ENCODE measurements at places on chromosomes 4 and X.

- no peak for DNase-seq
Measured at GRCh38 chrX:103571121-103571520, 14.2 kb upstream of the TCEAL4 start.

DNA sequence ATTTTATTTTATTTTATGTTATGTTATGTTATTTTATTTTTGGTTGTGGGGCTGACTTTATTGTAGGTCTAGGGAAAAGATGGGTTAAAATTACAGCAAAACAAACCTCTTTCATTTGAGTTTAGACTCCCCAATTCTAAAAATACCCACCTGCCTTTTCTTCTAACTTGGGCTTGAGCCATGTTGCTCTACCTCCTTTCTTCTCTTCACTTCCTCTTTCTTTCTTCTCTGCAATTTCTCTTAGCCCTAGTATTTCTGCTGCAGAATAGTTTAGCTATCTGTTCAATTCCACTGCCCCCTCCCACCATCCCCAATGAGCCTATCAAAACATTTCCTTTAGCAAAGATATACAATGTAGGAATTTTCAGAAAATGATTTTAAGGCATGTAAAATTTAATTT, 653.3 kb downstream of the ARAP2 start:
- no peak for DNase-seq

DNA sequence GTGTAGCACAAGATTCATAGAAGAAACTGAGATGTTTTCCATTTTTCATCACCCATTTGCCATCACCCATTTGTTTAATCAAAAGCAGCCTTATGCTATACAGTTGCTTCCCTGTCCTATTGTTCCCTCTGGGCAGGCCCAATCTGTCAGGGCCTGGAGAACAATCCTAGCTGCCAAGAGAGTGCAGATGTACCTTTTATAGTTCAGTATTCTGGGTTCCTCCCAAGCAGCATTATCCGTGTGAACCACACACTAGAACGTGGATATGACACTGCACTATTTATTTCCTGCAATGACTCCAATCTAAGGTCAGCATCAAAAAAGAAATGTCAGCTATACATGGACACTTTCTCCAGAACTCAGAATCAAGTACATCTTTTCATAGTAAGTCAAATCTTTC, 269.0 kb downstream of the ADGRA3 start:
- no peak for DNase-seq

- no peak for DNase-seq
Measured at GRCh38 chrX:82335772-82336171, 1133.9 kb downstream of the SH3BGRL start.

DNA sequence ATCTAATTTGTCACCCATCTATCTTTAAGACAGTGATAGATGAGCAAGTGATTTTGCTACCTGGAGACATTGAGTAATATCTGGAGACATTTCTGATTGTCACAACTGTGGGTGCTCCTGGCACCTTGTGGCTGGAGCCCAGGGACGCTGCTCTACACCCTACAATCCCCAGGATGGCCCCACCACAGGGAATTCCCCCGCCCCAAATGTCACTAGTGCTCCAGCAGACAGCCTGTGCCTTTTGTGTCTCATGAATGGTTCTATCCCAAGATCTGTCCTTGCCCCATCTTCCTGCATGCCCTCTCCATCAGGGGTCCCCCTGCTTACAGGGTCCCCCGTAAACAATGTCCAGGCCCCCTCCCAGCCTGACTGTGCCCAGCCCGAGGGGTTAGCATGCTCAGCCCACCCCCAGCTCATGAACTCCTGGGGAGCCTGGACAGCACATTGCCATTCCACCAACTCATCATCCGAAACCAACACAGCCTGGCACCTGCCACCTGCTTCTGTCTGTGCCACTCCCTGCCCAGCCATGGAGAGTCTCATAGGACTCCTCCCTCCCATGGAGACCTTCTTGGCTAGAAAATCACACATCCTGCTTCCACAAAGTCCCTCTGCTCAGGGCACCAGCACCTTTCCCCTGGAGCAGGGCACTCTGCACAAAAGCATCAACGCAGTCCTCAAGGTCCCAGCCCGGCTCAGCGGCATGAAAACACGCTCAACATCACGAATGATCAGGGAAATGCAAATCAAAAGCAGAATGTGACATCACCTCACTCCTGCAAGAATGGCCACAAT, 5.7 kb downstream of the P2RY8 start:
- DNase-seq, result peak; percentile 73

- DNase-seq, result no peak
Measured at GRCh38 chr4:1209821-1210220, 37.4 kb upstream of the SPON2 start.

GRCh38 chrX:41412261-41413081, 34.7 kb upstream of the NYX start:
- no peak for DNase-seq

DNA sequence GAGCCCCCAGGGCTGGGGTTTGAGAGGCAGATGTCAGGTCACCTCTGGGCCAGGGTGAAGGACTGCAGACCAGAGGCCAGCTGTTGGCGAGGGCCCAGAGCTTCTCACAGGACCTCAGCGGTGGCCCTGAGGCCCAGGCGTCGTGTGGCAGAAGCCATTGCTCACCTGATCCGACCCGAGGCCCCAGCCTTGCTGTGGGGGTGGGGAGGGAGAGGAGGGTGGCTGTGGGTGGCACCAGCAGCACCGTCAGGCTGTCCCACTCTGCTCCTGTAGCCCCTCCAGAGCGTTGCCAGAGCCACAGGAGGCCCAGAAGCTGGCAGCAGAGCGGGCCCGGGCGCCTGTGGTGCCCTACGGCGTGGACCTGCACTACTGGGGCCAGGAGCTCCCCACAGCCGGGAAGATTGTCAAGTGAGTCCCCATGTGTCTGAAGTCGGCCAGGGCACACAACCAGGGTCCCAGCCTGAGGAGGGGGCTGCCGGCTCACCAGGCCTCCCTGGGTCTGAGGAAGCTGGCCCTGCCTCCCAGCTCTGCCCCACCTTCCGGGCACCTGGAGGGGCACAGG, 28.8 kb downstream of the UVSSA start:
- no peak for DNase-seq

DNA sequence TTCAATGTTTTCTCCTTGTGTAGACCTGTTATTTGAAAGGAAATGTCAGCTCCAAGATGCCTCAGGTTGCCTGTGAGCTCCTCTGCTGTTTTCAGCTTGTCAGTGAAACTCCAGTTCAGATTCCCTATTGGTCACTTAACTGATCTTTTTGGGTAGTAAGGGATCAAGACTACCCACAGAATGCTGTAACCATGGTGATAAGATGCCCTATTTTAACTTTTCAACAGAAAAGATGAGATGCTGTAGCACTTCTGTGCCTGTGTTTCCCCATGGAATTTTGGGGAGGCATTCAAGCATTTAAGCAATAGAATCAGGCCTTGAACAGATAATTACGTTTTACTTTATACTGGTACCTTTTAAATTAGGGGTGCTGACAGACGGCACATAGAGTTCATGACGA, 106.6 kb upstream of the H2AZ1 start:
- no peak for DNase-seq

- DNase-seq, result no peak
Measured at GRCh38 chr4:53003959-53004358, 141.8 kb downstream of the RASL11B start.

DNA sequence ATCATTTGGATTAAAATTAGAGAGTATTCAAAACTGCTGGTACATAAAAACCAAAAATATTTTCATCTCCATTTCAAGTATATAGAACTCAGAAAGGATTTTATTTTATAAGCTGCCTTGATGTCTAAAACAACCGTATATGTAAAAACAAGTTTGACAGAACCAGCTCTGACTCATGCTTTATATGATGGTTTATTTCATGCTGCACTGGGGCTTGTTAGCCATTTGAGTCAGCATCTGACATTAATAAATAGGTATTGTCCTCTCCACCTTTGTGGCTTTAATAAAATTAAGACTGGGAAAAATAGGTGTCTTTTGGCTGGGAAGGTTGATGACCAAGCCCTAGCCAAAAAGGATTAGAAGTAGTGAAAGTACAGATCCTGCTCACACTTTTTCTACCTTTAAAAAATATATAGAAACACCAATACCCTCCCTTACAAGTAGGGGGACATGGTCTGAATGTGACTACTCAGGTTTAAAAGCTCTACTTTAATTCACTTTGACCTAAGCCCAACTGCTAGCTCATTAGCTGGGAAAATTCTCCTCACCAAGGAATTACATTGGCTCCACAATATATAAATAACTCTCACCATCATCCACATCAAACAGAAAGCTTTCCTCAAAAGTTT, 228.1 kb downstream of the ADAMTS3 start:
- DNase-seq, result no peak

- no peak for DNase-seq
Measured at GRCh38 chr4:80475236-80475635, 139.7 kb downstream of the CFAP299 start.

DNA sequence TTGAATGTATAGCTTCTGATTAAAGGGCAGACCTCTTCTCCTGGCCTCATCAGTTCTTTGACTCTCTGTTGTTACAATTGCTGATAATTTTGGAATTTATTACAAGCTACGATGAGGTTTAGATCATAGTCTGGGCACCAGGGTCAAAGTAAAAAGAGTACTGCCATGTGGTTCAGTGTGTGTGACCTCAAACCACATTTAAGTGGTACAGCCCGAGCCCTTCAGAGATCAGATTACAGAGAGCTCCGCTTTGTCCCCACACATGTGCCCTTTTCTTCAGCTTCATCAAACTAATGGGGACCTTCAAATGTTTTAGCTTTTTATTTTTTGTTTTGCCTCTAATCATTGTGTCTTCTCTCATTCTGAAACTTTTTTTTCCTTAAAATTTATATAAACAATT, 37.1 kb downstream of the SPANXN2 start:
- no peak for DNase-seq

GRCh38 chr4:69707807-69708206, 52.6 kb downstream of the SULT1B1 start:
- no peak for DNase-seq

GRCh38 chr4:155143512-155143911, 64.9 kb upstream of the NPY2R start:
- no peak for DNase-seq

DNA sequence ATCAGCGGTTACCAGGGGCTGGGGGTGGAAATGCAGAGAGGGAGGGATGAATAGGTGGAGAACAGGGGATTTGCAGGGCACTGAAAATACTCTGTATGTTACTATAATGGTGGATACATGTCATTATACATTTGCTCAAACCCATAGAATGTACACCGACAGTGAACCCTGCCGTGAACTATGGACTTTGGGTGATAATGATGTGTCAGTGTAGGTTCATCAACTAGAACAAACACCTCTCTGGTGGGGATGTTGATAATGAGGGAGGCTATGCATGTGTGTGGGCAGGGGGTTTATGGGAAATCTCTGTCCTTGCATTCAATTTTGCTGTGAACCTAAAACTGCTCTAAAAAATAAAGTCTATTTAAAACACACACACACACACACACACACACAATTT, 11.5 kb downstream of the HPSE start:
- no peak for DNase-seq

DNA sequence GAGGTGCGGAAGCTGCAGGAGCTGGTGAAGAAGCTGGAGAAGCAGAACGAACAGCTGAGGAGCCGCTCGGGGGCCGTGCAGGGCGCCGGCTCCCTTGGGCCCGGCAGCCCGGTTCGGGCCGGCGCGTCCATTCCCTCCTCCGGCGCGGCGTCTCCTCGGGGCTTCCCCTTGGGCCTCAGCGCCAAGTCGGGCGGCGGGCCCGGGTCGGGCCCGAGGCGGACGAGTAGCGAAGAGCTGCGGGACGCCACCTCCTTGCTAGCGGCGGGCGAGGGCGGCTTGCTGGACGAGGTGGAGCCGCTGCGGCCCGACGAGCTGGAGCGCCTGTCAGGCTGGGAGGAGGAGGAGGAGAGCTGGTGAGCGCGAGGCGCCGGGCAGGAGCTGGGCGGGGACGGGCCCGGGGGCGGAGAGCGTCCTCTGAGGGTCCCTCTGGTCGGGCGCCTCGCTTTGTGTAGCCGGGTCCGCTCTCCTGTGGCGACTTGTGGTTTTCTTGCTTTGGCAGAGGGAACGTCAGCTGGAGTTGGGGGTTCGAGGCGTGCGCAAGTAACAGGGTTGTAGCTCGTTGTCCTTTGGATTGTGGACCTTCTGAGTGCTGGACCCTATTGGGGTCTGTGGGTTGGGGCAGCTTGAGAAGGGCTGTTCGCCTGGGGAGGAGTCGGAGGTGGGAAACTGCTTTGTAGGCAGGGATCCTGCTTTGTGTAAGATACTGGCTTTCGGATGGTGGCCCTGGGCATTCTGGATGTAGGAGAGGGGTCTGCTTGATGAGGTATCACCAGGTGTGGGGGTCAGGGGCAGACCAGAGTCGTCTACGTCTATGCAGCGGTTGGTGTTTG, 662 bp downstream of the SLAIN2 start:
- DNase-seq, result peak; percentile 91

DNA sequence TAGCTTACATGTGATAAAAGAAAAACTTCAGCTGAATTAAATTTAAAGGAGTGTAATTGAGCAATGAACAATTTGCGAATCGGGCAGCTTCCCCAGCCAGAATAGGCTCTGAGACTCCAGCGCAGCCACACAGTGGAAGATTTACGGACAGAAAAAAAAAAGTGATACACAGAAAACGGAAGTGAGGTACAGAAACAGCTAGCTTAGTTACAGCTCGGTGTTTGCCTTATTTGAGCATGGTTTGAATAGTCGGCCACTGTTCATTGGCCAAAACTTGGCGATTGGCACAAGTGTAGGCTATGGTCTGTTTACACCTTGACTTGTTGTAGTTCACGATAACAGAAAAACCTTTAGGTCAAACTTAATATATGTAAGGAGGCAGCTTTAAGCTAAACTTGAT, 16.7 kb upstream of the SUPT20HL1 start:
- DNase-seq, result no peak

DNA sequence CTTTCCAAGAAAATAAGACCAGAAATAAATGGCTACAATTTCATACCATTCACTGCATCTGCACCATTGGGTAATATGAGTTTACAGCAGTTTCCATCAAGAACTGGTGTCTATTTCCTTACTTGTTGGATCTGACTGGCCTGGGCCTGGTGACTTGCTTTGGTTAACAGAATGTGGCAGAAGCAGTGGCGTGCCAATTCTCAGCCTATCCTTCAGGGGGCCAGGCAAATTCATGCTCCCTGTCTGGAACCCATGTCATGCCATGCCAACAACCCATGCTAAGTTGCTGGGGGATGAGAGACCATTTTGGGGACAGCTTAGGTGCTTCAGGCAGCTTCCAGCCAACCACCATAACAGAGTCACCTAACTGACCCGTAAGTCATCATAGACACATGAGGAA, 656.7 kb downstream of the SPOCK3 start:
- no peak for DNase-seq

- no peak for DNase-seq
Measured at GRCh38 chr4:55386073-55386472, 9.7 kb upstream of the TMEM165 start.

- DNase-seq, result no peak
Measured at GRCh38 chr4:113987382-113987941, 8.0 kb upstream of the ARSJ start.

DNA sequence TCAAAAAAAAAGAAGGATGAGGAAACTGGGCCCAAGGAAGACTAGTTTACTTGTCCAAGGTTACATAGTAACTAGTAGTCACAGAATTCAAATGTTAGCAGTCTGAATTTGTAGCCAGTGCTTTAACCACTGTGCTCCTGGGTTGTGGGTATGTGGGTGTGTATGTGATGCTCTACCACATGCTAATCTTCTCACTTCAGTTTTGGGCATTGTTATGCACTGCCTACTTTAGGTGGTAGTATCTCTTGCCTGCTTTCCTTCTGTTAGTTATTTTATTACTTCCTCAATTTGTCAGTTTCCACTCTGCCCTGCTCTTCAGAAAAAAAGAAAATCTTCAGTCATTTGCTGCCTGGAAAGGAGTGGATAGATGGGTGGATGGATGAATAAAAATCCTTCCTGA, 219.2 kb downstream of the RPA4 start:
- no peak for DNase-seq
